ENCODE measurements at places on chromosomes 3 and 15.

GRCh38 chr3:89058371-89058770 lies 49.0 kb upstream of the EPHA3 start:
- DNase-seq = no peak

- DNase-seq = no peak
These were observed 462.9 kb upstream of the SGO1 start for GRCh38 chr3:20648921-20649381.

- DNase-seq = no peak
These were observed 1.9 kb downstream of the SYN2 start for GRCh38 chr3:12005951-12006625.

DNA sequence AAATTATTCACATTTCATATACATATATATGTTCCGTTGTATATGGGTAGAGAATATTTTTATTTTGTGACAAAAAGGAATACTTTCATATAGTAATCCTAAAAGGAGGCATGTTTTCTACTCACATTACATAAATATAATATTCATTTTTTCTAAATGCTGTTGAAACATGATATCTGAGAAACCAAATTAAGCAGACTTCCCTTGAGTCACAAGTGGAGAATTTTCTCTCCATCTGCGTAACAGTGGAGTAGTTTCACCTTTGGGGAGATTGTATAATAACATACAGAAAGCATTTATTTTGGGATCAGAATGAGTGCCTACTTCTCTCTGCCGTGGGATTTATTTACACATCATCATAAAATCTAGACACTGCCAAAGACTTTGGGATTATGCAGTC lies 849.8 kb downstream of the NSUN3 start:
- no peak for DNase-seq

- DNase-seq = no peak
These were observed 245.7 kb downstream of the FGF12 start for GRCh38 chr3:192481638-192482037.

DNA sequence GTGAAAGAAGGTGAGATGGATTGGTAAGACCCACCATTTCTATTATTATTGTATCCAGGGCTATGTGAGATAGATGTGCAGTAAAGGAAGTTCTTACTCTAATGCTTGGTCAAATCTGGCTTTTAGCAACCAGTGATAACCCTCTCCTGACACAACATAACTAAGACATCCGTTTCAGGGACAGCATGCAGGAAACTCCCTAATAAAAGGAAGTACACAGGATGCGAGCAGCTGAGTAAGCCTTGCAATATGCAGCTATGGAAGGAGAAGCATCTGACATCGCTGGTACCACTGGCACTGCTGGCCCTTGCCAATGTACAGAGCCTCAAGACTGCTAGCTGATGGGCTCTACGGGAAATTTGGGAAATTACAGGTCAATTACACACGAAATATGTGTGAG lies 662.3 kb downstream of the NR2F2 start:
- DNase-seq = no peak

DNA sequence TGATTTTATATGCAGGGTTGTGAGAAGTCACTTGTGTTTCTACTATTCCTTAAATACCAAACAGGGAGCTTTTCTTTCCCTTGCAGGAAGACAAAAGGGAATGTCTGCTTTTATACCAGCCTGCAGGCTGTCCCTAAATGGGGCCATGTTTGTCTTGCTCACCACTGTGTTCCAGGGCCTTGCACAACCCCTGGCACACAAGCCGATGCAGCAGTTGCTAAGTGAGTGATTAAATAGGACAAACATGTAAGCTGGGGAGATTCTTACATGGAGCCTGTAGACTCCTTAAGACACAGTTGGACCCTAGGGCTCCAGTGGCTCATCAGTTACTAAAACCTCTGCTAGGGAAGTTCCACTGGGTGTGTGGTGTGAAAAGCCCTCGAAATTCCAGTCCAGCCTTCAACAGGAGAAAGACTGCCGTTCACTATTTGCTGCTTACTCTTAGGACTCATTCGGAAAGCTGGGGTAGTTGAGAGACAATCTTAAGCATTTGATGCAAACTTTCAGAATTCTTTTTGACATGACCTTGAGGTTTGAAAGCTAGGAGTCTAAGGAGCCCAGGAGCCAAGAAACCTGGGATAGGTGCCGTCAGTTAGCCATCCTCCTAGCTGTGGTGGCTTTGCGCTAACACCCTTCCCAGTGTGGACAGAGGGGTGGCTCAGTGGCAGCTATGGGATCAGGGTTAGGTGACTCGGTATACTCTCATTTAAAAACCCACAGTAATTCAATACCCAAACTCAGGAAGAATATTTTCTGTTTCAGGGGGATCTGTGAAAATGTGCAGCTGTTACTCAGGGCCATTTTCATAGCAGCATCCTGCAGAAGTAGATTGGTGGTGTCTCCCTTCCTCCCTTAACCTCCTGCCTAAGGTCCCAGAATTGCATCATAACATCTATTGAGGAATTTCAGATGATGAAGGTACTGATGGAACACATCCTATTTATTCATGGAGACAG lies 39.1 kb downstream of the SYNM start:
- DNase-seq = no peak

- DNase-seq = no peak
These were observed 26.3 kb downstream of the CPN2 start for GRCh38 chr3:194324823-194325327.

- no peak for DNase-seq
These were observed 1.4 kb upstream of the SLC51A start for GRCh38 chr3:196214783-196215441.

DNA sequence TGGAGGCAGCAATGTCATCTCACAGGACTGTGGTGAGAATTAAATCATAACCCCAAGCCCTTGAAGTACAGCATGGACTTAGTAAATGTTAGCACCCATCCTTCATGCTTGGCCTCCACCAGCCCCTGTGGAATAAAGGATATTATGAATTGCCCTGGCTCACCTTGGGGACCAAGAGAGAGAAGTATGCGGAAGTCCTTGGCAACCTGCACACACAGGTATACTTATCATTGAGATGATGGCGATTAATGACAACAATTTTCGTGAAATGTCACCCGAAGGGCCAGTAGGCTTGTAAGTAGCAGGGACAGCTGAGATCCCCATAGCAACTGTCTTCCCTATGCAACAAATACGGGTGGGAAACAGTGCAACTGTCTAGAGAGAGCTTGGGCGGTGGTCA lies 102.0 kb downstream of the FAM43A start:
- DNase-seq = no peak

GRCh38 chr3:122391681-122392446 lies 7.9 kb downstream of the FAM162A start:
- DNase-seq = no peak

GRCh38 chr15:80588801-80589200 lies 106.3 kb upstream of the ABHD17C start:
- DNase-seq = no peak

DNA sequence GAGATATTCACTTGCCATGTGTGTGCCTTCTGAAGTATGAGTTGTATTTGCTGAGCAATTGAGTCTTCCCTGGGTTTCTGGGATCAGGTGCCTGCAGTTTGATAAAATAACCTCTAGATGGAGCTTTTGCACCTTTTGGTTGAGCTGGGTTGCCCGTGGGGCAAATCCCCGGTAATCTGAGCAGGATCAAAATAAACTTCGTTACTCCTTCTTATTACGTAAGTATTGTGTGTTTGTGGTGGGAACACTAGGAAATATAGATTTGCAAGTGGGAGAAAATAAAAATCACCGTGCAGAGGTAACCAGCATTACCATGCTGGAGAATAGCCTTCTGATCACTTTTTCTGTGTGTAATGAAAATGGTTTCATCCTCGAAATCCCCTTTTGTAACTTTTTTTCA lies 277.4 kb upstream of the NR2E3 start:
- DNase-seq = no peak

- no peak for DNase-seq
These were observed 70.7 kb downstream of the P2RY1 start for GRCh38 chr3:152905631-152906030.

- DNase-seq = no peak
These were observed 30.4 kb upstream of the SEC61A1 start for GRCh38 chr3:128021768-128022372.

GRCh38 chr3:111548092-111548491 lies 6.1 kb downstream of the CD96 start:
- DNase-seq = no peak

- DNase-seq = no peak
These were observed 62.4 kb downstream of the NSMCE3 start for GRCh38 chr15:29207027-29207757.

DNA sequence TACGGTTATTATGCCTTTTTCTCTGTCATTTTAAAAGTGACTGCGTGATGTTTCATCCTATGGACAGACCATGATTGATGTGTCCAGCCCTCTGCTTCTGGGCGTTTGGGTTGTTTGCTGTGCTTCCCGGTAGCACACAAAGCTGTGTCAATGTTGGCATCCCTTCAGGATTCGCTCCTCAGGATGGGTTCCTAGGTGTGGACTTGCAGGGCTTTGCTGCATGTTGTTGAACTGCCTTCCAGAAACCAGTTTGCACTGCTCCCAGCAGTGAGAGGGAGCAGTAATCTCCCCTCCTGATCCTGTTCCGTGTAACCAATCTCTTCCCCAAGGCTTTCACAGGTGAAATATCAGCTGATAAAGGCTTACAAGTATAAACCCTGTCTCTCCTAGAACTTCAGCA lies 787 bp downstream of the TRPM1 start:
- DNase-seq = no peak

DNA sequence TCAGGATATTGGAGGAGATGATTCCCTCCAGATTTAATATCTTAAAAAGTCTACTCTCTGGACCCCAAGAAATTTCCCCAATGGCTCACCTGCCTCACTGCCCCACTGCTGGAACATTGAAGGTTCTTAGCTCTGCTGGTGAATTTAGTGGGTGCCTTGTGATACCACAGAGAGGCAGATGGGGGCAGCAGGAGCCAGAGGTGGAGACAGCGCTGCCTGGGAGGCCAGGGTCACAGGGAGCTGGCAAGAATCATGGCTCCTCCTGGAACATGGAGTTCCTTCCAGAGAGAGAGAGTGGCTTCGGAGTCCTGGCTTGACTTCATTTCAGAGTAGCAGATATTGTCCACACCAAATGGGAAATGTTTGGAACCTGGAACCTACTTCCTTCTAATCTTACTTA lies 263.5 kb upstream of the CFAP20DC start:
- peak; percentile 5 for DNase-seq

DNA sequence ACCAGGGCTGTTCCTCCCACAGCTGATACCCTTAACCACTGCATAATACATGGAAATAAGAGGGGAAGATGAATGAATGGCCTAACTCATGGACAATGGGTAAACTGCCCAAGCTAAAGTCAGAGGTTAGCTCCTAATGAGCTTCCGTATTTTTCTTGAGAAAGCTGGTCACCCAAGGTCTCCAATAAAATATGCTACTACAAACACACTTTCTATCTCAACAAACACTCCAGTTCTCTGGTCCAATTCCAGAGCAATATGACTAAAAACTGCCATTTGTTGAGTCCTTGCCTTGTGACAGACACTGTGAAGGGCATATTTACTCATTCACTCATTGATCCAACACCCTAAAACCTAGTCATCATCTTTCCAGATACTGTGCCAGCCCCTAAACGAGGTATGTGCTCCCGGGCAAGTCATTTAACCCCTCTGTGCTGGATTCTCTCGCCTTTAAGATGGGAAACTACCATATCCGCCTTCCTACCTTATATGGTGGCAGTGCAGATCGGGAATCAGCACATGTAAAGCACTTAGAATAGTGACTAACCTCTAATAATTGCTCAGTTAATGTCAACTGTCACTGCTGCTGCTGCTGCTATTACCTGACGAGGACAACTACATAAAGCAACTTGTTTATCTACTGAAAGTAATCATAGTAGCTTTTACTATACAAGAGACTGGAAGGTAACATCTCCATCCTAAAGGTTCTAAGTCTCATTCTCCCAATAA lies 89.1 kb downstream of the XXYLT1 start:
- DNase-seq = no peak

- DNase-seq = no peak
These were observed 270.6 kb upstream of the MEIS2 start for GRCh38 chr15:37370941-37371340.

GRCh38 chr15:69880571-69881301 lies 217.0 kb downstream of the TLE3 start:
- DNase-seq = no peak

DNA sequence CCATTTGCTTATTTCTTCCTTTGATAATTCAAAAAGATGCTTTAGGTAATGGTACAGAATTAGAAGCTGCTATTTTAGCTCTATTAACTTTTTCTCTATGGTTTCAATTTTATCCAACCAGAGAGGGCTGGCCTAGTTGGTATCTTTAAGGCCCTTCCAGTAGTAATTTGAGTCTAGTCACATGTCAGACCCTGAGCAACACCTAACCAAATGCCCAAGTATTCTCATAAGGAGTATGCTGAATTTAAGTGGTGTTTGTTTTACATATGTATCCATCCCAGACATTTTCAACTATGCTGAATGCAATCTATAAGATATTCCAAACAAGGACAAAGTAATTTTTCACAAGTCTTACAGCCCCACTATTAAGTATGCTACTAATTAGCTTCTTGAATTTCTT lies 9.6 kb downstream of the DNAJC19 start:
- no peak for DNase-seq

DNA sequence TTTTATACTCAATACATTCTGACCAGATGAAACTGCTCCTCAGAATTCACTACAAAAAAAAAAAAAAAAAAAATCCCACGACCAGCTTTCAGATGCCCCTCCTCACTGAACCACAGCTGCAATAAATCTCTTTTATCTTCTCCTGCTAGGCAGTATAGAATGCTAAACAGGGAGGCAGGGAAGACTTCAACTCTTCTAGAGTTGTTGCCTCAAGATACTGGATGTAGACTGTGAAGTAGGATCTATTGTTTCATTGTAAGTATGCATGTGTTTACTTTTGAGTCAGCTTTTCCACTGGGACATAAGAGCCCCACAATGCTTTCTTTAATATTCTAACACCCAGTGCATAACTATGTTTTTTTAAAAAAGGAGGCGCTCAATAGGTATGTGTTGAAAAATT lies 401.4 kb downstream of the TBL1XR1 start:
- DNase-seq = no peak

DNA sequence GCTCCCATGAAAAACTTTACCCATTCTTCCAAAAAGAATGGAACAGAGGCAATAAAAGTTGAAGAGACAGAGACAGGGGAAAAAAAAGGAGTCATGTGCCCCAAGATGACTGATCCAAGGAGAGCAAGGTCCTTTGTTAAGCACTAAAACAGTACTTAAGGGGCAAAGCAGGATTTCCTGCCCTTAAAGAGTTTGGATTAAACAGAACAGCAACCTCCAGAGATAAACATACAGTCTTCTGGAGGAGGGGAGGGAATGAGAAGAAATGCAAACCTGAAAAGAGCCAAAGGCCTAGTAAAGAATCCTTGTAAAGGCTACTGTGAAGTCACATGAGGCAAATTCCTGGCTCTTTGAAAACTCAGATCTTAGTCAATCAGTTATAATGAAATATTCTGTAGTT lies 38.2 kb downstream of the SHQ1 start:
- DNase-seq = no peak

DNA sequence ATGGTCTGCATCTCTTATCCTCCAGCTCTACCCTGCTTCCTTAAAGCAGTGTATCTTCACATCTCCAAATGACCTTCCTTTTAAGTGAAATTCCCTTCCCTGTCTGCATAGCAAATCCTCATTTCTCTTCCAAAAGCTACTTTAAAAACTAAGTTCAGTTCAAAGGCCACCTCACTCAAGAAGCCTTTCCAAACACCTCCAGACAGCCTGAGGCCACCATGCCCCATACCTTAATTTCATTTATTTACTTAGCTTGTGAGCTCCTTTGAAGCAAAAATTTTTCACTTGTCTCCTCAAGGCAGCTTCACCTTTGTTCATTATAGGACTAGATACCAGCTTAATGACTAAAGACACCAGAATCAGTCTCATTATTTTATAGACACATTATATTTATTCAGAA lies 39.4 kb downstream of the PIGB start:
- no peak for DNase-seq

- DNase-seq = no peak
These were observed 104.5 kb upstream of the BFSP2 start for GRCh38 chr3:133295199-133295901.

Data from activated CD8-positive, alpha-beta memory T cell treated with anti-CD3 and anti-CD28 coated beads for 1 hour (primary cell).